H1 (cell line): ENCODE measurements at places on chromosomes 7 and 10.

GRCh38 chr10:88835910-88836221, 15.8 kb downstream of the ANKRD22 start:
- DNase-seq = no peak

GRCh38 chr7:158527495-158527894, 60.1 kb downstream of the PTPRN2 start:
- DNase-seq = no peak

- no peak for DNase-seq
Observed at GRCh38 chr7:44764665-44765578, 16.3 kb downstream of the ZMIZ2 start.

DNA sequence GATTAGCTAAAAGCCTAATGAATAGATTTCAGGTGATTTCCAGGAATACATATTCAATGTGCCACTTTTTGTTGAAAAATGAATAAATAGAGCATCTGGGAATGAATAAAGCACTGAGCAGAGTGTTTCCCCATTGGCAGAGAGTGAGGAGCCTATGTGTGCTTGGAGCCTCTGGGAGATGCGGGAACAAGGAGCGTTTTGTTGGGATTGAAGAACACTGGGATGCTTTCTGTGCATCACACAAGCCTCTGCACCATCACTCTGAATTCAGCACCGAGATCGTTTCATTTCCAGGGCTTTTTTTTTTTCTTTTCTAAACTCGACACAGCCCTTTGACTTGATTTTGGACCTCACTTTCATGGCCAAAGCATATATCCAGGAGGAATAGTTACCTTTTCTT, 111.4 kb downstream of the BAMBI start:
- no peak for DNase-seq

GRCh38 chr10:9012312-9012711, 957.8 kb downstream of the GATA3 start:
- no peak for DNase-seq

GRCh38 chr7:81367326-81367931, 402.4 kb downstream of the HGF start:
- no peak for DNase-seq

- DNase-seq = no peak
Observed at GRCh38 chr7:31146030-31146429, 93.9 kb downstream of the ADCYAP1R1 start.

DNA sequence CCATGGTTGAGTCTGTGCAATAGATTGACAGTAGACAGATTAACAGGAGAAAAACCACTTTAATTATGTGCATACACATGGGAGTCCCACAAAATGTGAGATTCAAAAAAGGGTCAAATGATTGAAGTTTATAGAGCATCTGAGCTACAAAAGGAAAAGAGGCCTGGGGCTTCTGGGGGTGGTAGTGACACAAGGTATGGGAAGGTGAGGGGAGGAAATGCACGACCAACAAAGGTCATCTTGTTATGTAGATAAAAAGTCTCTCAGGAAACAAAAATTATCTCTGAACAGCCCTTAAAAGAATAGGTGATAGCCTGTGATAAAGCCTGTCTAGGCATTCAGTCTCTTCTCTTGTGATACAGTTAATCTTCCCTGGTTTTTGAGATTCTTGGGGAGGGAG, 141.7 kb downstream of the SEC23IP start:
- no peak for DNase-seq

DNA sequence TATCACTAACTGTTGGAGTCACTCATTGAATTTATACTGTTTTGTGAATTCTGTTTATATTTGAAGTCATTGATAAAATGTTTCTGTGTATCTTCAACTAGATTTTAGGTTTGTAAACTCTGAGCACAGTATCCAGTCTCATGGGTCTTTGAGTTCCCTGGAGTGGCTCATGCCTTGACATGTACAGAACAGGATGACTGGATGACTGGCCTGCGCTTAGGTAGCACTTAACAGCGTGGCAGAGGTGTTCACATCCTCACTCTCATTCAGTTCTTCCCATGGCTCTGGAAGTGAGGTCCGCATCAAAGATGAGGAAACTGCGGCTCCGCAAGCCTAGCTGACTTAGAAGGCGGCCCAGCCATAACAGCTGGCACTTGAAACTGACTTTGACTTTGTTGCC, 576.9 kb downstream of the SUGCT start:
- no peak for DNase-seq

- DNase-seq = no peak
Observed at GRCh38 chr10:70131560-70131937, 1.1 kb downstream of the AIFM2 start.

DNA sequence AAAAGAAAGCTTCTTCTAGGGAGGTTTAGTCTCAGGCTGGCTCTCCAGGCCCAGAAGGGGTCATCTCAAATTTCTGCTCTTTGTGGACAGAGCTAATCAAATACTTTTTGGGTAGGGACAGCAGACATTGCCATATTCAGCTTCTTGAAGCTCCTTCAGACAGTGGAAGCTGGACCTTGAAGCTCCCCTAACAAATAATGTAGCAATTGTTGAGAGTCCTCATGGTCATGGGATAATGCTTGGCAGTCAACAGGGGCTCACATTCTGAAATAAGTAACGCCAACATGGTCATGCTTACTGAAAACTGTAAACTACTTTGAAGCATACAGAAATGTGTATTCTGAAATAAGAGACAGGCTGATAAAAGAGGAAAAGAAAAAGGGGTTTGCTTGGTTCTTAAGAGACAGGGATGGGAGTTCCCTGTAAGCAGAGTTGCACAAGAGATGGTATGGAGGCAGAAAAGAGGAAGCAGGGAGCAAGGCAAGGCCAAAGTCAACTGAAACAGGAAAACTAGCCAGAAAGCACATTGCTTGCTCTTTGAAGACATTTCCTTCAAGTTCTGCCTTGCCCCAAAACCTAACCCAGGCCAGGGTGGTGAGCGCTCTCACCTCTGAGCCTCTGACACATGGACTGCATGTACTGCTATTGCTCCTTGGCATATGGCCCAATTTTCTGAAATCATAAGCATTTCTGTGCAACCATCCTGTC, 53.1 kb upstream of the KMT2E start:
- DNase-seq = no peak

DNA sequence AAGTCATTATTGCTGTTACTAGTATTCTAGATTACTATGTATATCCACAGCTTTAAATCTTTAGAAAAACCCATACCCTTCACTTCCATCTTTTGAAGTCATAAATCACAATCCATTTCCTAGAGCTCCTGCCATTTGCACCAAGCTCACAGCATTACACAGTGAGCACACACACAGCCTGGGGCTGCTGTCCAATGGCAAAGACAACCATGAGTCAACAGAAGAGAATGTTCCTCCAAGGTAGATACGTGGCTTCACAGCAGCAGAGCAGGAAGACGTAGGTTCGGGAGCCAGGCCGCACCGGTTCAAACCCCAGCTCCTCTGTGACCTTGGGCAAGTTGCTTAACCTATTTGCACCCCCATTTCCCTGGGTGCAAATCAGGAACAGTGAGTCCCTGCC, 234.6 kb downstream of the DIP2C start:
- DNase-seq = no peak
